ENCODE measurements at places on chromosomes 16 and 17.

DNA sequence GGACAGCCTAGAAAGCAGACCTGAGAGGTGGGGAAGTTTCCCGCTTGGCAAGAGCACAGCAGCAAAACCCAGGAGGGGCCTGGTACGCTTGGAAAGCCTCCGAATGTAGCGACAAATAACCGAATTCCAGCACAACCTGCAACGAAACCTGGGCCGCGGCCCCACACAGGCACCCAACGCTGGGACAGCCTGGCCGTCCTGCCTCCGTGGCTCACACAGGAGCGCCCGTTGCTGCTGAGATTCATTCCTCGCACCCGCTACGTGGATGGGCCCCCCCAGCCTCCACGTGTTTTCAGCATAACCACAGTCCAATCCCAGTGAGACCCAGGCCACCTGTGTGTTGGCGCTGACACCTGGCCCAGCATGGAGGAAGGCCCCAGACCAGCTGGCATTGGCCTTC lies 42.9 kb downstream of the LMF1 start:
- no peak for DNase-seq

- DNase-seq, result no peak
Observed at GRCh38 chr17:79941088-79942010, 94.3 kb downstream of the TBC1D16 start.

DNA sequence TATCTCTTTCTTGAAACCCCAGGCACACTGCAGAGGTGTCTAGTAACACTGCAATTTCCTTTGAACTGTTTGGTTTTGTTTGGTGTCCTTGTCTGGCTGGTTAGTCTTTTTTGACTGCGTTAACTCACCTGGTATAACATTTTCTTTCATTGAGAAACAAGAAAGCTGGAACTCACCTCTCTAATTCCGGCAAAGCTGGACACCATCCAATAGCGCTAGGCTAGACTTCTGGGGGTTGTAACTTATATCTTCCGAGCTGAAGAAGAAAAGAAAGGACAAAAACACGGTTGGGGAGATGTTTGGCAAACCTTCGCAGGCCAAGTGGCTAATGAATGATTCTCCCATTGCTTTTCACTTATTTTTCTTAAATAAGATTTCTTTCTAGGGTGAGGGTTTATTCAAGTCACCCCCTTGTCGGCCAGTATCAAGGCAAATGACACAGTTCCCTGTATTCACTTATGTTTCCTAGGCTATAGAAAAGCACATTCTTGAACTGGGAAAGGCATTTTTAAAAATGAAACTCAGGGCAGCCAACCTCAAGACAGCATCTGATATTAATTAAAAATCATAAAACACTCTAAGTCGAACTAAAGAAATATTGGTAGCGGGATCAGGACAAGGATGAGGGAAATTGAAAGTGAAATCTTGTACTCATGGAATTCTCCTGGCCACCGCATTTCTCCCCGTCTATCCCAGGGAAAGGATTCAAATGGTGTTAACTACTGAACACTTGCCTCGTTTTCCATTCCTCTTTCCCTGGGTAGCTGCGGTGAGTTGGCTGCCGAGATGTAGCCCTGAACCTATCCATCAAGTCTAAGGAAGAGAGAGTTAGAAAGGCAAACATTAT lies 95.9 kb upstream of the ZFHX3 start:
- no peak for DNase-seq

GRCh38 chr17:82170412-82170961 lies 42.2 kb downstream of the CCDC57 start:
- DNase-seq, result no peak

- DNase-seq, result no peak
Observed at GRCh38 chr16:7650431-7650830, 317.8 kb downstream of the RBFOX1 start.

- DNase-seq, result no peak
Observed at GRCh38 chr16:64013856-64014255, 1108.0 kb downstream of the CDH11 start.
